Neural crest cell (in vitro differentiated cells): ENCODE measurements at places on chromosomes 2 and 18. TPM values are rescaled to one million over a fixed set of nuclear protein-coding genes. Genes with fewer than 3 reads are reported as not detected.

The SYT4 gene
- 7.0 and 8.2 TPM in 2 replicates for total RNA-seq

DNA sequence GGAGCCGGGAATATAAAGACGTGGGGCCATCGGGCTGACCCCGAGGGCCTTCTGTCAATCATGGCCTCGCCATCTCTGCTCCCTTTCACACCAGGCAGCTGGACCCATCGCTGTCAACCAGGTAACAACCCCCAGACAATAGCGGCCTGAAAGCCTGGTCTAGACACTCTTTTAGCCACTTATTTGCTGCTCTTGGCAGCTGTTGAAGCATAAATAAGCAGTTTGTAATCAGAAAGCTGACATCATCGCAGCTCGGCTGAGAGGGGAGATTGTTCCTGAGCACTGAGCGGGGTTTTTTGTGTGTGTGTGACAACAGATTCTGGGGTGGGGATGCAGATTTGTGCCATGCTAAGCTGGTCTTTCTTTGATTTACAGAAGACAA lies 423.6 kb upstream of the POU3F3 start:
- peak; percentile 34 for DNase-seq

The PDE1A gene
- 27.4 and 27.8 TPM in 2 replicates for total RNA-seq

DNA sequence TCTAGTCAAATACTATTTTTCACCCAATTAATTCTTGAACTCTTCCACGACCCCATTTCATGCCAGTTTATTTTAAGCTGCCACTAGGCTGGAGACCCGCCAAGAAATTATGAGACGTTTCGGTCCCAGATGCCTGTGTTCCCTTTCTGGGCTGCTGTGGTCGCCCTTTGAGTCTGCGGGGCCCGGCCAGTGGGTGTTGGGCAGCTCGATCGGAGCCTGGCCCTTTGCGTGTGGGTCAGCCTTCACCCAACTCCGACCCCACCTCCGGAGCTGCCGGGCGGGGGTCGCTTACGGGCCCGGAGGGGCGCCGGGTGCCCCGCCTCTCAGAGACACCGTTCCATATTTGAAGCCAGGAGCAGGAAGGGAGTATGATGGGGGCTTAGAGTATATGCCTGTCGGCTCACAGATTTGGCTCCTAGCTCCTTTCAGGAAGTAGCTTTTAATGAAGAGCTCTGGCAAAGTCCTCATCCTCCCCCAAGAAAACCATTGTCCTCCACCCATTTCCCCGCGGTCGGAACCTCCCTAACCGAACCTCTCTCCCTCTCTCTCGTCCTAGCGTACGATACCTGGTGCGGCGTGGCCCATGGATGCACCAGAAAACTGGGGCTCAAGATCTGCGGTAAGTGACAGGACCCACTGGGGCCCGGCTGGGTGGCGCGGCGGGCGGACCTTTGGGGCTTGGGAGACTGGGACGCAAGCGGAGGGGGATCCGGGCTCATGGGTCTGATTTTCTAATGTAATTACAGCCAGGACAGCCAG lies 5.0 kb downstream of the GAD1 start:
- DNase-seq, result no peak

The GLI2 gene
- 48.8 and 49.1 TPM in 2 replicates for total RNA-seq

GRCh38 chr2:229342376-229342775 lies 71.3 kb upstream of the PID1 start:
- peak; percentile 23 for DNase-seq

- no peak for DNase-seq
These were observed 64.0 kb downstream of the MEMO1 start for GRCh38 chr2:31946838-31947237.

- no peak for DNase-seq
These were observed 147.3 kb downstream of the B3GNT2 start for GRCh38 chr2:62343206-62343605.

GRCh38 chr2:32947484-32948143 lies 861 bp downstream of the LTBP1 start:
- peak; percentile 36 for DNase-seq

The LBX2 gene
- total RNA-seq, result 0.28 TPM in 1 of 2 replicates, not detected in the other

The ESPNL gene
- total RNA-seq, result 0.16 and 0.40 TPM in 2 replicates
